EL (cell line): ENCODE measurements at places on chromosomes 12 and 14.

- no peak for DNase-seq
Measured at GRCh38 chr12:94768398-94769046, 118.2 kb upstream of the TMCC3 start.

DNA sequence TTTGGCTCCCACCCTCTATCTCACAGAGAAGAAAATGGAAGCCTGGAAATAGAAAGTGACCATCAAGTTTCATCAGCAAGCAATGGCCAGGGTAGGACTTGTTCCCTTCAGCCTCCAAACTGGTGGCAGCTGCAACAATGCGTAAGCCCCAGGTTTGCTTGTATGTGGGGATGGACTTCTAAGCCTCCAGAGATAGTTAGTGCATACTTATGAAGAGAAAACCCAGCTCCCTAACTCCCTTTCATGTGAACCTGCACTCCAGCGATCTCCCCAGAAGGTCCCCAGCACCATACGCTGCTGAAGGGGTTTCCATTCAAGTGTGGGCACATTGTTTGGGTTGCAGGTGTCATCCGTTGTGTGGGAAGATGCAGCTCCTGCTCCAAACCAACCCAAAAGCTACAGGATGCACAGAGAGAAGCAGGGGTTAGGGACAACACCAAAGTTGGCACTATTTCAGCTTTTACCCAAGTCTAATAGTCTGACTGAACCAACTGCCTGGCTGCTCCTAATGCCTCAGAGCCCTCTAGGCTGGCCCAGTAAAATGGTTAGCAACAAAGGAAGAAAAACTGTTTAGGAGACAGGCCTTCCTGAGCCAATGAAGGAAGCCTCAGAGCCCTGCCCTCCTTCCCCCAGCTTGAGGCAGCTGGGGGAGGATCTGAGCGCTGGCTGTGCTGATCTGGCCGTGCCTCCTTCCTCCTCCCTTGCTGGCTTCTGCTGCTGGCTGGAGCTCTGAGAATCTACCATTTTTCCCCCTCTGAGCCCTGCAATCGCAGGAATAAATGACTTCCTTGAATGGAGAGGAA lies 12.3 kb downstream of the ZFP36L1 start:
- DNase-seq: peak; percentile 56

GRCh38 chr12:103640410-103640809 lies 53.3 kb downstream of the STAB2 start:
- no peak for DNase-seq

GRCh38 chr12:19490908-19491307 lies 51.6 kb downstream of the AEBP2 start:
- no peak for DNase-seq

- DNase-seq: no peak
Measured at GRCh38 chr12:78820946-78821345, 43.6 kb upstream of the SYT1 start.

GRCh38 chr12:119060847-119061796 lies 79.8 kb downstream of the SRRM4 start:
- DNase-seq: peak; percentile 14

DNA sequence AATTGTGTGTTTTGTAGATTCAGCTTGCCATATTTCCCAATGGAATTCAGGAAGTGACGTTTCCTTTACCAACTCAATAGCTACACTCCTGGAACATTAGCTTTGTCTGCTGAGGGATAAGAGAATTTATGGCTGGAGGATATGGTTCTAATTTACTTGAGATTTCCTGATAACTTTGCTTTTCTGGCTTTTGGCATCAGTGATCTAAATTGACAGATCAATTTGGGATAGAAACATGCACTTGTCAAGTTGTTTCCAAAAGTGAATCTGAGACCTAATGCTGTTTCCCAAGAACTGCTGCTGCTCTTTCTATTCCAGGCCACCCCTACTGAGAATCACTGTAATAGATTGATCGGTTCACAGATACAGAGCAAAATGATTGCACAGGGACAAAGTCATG lies 43.2 kb downstream of the MGAT4C start:
- DNase-seq: no peak

DNA sequence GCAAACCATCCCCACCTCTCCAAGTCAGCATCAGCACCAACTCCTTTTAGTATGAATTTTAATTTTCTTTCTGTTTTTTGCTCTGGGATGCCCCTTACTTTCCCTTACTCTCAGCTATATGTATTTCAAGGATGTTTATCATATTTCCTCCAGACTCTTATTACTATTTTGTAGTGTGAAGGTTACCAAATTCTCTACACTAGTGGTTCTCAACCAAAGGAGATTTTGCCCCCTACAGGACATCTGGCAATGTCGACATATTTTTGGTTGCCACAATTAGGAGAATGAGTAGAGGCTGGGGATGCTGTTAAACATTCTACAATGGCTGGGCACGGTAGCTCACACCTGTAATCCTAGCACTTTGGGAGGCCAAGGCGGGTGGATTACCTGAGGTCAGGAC lies 29.1 kb upstream of the SOS2 start:
- peak; percentile 37 for DNase-seq

- DNase-seq: no peak
Measured at GRCh38 chr12:91937009-91937408, 208.6 kb downstream of the BTG1 start.

- no peak for DNase-seq
Measured at GRCh38 chr12:104462931-104463339, 6.2 kb downstream of the CHST11 start.

DNA sequence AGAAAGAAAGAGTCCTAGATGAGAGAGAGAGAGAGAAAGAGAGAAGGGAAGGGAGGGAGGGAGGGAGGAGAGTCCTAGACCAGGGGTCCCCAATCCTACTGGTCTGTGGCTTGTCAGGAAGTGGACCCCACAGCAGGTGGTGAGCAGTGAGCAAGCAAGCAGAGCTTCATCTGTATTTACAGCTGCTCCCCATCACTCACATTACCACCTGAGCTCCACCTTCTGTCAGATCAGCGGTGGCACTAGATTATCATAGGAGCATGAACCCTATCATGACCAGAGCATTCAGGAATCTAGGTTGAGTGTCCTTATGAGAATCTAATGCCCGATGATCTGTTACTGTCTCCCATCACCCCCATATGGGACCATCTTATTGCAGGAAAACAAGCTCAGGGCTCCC lies 39.2 kb upstream of the AMN1 start:
- DNase-seq: no peak
